ENCODE measurements at places on chromosomes 7 and 10.

DNA sequence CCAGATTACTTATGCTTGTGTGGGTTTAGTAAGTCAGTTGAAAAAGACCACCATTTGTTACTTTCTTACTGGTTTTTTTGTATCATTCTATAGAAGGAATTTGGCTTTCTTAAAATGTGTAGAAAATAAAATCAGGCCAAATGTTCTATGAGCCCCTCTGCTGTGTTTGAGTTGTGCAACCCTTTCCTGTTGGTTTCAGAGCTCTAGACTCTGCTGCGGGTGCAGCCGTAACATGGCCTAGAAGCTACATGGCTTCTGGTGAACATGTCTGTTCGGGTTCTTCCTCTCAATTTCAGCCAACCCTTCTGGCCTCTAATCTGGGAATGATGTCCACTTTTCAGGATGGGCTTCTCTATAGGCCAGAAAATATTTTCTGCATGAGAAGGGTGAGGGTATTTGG lies 56.6 kb upstream of the RAB18 start:
- DNase-seq = no peak

- DNase-seq = peak; percentile 20
Measured at GRCh38 chr10:105681051-105681450, 1040.0 kb downstream of the SORCS3 start.

DNA sequence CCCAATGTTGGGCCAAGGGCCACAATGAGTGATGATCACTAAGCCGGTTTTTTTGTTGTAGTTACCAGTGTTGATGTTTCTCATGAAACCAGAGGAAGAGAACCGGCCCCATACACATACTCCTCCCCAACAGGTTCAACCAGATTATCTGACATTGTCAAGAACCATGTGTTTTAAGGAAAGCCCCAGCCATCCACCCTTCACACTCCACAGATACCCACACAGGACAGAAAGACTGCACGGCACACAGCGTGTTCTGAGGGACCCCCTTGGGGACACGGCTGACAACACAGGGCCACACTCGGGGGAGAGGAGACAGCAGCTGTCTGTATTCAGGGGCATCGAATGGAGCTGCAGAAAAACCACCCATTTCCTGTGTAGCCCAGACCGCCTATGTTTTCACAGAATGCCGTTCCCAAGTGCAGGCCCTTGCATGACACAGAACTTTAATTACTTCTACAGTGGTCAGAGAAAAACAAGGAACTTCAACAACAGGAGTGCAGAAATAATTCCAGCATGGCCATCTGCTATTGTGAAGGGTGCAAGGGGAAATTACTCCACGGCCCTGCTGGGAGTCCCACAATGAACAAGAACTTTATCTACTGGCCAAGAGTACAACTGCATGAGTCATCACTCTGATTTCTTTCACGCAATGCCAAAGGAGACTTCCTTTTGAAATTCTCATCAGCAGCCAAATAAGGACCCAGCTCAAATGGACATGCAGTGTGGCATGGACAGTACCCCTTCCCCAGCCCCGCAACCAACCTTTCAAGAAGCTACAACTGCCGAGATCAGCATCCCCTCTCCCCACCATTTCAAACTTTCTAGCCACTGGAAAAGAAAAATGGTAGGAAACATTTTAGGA lies 2.3 kb downstream of the KLF6 start:
- peak; percentile 83 for DNase-seq

DNA sequence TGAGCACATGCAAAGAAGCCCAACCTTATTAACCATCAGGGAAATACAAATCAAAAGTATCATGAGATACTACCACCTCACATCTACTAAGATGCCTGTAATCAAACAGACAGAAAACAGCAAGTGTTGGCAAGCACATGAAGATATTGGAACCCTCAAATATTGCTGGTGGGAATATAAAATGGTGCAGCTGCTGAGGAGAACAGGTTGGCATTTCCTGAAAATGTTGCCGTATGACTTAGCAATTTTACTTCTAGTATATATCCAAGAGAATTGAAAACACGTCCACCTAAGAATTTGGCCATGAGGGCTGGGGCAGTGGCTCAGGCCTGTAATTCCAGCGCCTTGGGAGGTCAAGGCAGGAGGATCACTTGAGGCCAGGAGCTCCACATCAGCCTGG lies 39.4 kb upstream of the TNRC18 start:
- DNase-seq = no peak

- no peak for DNase-seq
Measured at GRCh38 chr10:74821501-74821900, 4.9 kb upstream of the KAT6B start.

DNA sequence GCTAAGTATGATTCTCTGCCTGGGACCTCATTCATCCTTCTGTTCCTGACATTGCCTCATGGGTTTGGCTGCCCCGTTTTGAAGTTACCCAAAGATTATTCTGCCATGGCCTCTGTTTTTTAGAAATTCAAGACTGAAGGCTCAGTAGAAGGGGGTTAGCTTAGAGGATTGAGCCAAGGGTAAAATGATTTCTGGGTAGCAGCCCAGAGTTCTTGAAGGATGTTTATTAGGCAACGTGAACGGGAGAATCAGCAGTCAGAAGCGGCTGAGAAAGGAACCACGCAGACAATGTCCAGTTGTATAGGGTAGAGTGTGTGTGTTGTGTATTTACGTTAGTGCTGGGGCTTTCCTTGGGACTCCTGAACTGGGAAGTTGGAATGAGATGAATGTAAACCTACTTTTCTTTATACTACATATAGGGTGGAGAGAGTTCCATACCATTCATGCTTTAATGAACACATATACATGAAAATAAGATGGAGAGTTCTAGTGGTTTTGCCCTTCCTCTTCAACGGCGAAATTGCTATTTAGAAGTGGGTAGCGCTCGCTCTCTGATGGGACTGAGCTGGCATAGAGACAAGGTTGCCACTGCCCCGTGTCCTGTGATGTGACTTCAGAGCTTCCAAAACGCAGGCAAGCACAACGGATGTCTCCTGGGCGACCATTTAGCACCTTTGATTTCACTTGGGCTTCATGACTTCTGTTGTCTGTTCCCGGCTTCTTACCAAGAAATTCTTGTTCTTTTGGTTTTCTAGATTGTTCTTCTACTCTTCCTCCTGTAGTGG lies 35.0 kb upstream of the IL15RA start:
- no peak for DNase-seq

GRCh38 chr7:47282790-47283496 lies 299.0 kb downstream of the TNS3 start:
- DNase-seq = no peak

GRCh38 chr10:6208799-6209235 lies 6.1 kb downstream of the PFKFB3 start:
- DNase-seq = no peak

DNA sequence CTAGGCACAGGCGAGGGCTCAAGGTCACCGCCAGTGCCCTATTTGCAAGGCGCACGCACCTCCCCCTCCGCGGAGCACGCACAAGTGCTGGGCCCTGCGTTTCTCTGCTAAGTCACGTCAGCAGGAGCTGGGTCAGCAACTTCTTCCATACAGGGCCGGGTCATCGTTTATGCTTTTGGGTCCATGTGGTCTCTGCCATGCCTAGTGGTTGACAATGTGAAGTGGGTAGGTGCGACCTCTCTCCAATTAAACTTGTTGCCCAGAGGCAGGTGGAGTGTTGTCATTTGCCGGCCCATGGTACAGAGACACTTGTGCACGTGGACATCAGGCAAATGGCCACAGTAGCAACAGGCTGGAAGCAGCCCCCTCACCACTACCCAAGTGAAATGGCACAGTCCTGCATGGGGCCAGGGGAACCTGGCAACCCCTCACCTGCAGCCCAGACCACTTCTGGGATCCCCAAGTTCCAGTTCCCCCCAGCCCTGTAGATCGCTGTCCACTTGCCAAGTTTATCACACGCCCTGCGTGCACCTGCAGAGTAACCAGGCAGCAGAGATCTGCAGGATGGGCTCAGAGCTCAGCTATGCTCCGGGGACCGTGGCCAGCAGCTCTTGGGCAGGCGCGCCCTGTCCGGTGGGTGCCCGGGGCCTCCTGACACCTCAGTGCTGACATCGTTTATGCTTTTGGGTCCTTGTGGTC lies 86.1 kb upstream of the PPP2R2D start:
- no peak for DNase-seq

DNA sequence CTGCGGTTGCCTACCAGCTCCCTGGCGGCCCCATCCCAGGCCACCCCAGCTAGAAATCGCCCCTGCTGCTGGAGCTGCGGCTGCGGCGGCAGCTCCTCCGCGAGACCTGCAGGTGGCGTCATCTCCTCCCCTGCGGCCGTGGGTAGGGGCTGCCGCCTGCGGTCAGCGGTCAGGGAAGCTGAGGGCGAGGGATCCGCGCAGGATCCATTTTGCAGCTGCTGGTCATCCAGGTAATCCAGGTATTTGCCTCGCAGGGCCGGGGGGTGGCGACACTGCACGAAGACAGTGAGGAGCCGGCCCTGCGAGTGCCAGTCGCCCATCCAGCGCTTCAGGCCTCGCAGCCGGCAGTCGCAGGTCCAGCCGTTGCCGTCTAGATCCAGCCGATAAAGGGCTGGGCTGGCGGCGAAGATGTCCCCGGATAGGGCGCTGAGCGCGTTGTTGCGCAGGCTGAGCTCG lies 1.5 kb downstream of the TRIL start:
- peak; percentile 55 for DNase-seq
